ENCODE measurements at places on chromosomes 3 and 15.
A peak's percentile ranks its signal among the peaks of the same experiment; 100 is the strongest.

- DNase-seq: no peak
Measured at GRCh38 chr3:48400824-48401433, 28.9 kb downstream of the FBXW12 start.

DNA sequence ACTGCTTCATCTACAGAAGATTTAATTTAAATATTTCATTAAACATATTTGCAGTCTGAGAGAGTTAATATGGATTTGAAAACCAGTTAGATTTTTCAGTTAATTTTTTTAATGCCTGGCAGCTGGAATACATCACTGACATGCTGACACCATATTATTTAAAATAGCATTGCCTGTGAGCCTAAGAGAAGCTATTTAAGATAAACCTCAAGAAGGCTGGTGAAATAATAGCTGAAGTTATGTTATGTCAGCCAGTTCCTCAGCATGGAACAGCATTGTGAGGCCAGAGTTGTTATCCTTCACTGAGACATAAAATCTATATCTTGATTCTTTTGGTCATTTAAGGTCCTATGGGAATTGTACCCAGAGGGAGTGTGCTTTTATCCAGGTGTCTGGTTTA is 705.2 kb downstream of the NAALADL2 start:
- no peak for DNase-seq

GRCh38 chr3:54481606-54482365 is 359.4 kb downstream of the CACNA2D3 start:
- DNase-seq: no peak

- DNase-seq: no peak
Measured at GRCh38 chr15:52306270-52306669, 10.7 kb upstream of the MYO5C start.

DNA sequence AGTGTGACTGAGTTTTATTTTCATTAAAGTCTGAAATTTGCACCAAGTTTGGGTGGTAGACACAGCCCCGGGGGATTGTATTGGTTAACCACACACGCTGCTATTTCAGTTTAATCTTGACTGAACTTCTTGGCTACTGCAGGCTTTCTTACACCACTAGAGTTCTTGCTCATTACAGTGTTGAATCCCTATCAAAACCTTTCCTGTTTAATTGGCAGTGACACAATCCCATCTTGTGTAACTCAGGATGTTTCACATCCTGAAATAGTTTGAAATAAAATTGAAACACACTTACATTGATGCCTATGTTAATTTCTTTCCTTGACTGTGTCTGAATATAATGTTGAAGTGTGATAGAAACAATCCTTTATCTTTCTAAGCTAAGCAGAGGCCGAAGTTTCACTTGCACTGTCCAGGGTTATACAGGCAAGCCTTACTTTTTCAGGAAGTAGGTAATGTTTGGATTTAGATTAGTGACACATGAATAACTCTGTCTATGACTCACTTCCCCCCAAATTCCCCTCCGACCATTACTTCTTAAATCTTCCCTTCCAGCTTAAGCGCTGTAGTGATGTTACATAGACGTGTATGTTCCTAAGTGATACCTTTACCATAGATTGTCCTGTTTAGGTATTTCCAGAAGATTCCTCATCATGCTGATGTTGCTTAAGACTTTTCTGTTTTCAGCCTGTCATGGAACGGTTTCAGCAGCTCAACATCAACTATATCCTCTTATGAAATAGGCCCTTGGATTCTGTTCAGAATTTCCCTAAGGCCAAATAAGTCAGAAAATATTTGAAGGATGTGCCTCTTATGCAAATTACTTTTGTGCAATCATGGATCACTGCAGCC is 16.8 kb downstream of the ATG7 start:
- no peak for DNase-seq

GRCh38 chr3:155664925-155665695 is 79.8 kb downstream of the PLCH1 start:
- no peak for DNase-seq

DNA sequence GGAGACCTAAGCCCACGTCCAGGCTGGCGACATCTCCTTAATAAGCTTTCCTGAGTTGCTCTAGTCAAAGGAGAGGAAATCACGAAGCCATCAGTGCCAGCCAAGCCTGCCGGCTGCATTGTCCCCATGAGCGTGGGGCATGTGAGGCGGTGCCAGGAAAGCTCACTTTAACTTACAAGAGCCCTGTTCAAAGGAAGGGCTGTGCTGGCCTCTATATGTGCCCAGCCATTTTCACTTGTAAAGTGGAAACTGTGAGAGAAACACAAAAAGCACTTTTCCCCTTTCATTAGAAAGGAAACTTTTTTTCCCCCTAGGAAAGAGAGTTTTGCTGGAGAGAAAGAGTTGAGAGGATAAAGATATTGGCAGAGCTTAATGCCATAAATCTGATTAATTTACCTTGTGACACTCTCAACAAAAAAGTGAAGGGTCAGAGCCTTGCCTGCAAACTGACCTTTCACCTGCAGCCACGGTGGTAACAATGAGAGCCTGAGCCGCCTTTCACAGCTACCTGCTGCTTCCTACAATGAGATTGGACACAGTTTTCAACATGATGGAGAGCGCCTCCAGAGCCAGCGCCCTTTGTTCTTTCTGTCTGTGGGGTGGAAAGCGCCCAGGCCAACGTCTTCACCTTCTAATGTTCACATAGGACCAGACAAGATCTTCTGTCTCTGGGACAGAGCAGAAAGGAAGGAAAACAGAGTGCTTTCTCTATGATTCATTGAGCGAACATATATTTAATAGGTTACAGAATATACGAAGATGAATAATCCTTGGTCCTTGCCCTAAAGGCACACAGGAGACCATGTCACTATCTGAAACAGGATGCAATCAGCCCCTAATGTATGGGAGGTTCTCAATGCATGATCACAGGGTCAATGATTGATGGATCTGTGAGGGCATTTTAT is 233.1 kb upstream of the HES1 start:
- DNase-seq: no peak

DNA sequence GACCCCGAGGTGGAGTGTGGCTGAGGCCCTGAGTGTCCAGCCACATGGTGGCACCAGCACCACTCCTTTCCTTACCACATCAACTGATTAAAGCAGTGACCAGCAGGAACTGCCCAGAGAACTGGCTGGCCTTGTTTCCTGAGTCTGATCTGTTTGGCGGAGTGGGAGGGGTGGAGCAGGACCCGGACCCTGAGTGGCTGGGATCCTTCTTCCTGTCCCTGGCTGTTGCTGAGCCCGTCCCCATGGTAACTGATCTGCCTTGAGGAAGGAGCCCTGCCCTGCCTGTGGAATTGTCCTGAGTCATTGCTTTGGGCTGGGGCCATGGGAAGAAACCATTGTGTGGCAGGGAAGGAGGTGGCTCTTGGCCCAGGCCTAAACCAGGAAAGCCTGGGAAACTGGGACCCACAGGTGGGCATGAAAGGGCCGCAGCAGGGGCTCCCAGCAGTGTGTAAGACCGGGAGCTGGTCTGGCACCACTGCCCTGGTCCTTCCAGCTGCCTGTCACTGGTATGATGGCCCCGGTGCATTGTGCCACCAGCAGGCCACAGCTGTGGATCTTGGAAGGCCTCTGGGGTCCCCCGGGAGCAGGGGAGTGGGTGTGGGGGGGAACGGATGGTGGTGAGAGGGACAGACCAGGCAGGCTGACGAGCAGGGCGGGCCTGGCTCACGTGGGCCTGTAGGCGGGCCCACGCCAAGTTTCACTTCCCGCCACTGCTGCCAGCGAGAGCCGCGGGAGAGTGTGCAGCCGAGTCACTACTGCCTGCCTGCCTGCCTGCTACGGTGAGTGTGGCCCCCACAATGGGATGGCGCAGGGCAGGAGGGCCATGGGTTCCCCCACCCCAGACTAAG is 19.2 kb downstream of the ATRIP start:
- peak; percentile 98 for DNase-seq

DNA sequence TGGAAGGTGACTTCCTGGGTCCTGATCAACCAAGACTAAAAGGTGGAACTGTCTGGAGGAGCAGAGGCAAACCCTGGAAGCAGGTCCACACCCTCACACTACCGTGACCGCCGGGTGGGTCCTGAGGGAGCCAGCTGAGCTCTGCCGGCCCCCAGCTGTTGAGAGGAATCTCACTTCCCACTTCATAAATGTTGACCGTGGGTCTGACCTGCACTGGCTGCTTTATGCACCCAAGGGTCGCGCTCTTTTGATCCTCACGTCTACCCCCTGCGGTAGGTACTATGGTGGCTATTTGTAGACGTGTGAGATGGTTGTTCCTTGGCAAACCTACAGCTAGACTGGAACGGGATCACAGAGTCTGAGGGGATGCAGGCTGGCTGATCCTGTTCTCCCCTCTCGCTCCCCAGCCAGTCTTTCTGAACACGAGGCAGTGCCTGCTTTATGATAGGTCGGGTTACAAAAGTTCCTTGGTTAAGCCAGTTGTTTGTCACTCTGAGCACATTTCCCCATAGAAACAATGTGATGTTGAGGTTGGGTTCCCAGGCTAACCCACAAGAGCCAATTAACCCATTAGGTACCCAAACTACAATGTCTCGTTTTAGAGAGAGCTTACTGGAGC is 113.0 kb upstream of the ETV5 start:
- DNase-seq: no peak

DNA sequence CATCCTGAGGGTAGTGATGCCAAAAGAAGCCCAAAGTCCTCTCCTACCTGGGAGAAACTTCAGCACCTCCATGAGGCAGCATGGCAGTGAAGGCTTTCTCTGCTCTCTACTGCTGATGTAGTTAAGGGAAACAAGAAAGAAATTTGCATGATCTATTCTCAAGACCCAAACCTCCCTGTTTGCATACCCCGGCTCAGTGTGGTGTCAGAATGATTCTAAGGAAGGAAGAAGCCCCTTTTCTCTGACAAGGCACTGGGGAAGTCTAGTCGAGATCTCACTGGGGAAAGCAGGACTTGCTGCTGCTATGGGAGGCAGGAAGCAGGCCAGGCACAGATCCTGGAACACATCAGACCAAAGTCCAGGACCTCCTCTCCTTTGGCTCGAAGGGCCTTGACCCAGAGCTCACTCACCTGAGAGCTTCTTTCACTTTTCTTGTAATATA is 89.4 kb upstream of the ICE2 start:
- DNase-seq: no peak

DNA sequence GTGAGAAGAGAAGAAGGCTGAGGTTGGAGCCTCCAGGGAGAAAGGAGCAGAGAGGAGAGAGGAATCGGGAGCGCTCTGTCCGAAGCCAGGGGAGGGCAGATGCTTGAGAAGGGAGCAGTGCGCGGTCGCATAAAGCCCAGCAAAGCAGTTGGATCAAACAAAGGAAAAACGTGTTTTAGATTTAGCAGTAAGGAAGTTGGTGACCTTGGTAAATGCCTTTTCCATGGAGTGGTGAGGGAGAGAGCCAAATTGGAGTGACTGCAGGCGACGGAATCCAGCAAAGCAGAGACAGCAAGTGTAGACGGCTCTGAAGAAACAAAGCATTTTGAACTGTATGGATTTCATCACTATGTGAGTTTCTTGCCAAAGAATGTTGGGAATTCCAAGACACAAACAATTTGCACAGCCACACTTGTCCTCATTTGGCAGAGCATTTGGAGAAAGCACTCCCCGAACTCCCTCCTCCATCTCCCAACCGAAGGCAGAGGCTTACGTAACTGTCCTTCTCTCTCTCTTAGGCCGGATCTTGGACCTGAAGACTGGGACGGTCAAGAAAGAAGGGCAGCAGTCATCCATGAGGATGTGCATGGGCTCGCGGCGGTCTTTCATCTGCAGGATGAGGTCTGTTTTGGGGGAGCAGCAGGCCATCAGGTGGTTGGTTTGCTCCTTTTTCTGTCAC is 103.6 kb downstream of the ARNT2 start:
- DNase-seq: no peak

DNA sequence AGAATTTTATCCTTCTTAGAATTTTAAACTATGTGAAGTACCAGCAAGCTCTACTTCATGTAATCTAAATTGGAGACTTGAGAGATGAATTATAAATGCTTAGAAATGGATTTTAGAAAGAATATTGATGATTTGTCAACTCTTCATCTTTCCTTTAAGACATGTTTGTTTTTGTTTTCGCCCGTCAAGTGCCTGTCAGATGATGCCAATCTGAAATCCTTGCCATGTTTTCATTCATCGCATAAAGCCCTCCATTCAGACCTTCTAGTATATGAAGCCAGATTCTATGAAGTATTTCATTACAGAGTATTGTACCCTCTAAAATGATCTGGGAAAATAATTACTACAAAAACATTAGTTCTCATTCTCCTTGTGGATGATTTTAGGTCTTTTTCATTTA is 223.2 kb upstream of the SOX2 start:
- DNase-seq: no peak

DNA sequence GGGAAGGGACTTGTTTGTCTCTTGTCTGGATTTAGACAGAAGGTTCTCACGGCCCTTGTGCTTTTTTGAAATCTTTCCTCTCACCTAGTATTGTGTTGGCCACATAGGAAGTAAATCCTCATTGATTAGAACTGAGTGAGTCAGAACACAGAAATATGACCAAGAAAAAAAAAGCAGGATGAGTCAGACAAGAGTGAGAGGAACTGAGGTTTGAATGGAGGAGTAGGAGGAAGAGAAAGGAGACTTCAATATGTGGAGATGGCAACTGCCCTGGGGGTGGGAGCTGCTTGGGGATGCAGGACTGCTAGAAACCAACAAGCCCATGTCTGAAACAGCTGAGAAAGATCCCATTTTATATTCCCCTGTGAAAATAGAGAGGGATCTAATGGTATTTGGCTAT is 194.1 kb upstream of the ZBTB20 start:
- no peak for DNase-seq

- no peak for DNase-seq
Measured at GRCh38 chr15:65900488-65900887, 31.2 kb downstream of the RAB11A start.

DNA sequence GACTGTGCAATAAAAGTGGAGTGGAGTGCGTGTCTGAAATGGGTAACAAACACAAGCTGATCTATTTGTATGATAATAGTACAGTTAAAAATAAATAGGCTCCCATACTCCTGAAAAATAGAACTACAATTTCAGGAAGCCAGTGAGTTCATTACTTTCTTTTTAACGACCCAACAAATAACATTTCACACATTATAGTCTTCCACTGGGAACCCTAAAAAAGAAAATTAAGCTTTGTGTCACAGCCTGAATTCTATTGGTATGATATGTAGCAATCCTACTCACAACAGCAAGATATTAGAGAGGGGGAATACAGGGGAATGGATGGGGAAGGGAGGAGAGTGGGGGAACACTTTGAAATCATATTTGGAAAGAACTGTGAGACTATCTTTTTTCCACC is 156.9 kb upstream of the CNTN3 start:
- no peak for DNase-seq

DNA sequence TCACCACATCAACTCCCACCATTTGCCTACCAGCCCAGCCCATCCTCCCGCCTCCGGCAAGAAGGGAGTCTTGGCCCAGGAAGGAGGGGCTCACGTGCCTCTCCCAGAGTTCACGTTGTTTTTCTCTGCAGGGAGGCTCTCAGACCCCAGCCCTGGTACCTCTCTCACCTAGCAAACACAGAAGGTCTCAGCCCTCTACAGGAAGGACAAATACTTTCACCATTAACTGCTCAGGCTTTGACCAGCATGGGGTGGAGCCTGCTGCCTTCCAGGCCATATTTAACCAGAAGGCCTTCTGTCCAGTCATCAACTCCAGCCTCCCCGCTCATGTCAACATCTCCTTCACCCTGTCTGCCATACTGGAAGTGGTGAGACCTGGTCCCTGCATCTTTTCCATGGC is 19.0 kb upstream of the HTR3E start:
- DNase-seq: no peak

GRCh38 chr15:45457641-45458539 is 64.7 kb downstream of the SLC30A4 start:
- DNase-seq: peak; percentile 26

Measured in caudate nucleus (tissue), 63 donors.